ENCODE measurements at places on chromosomes 13 and 19. TPM values are rescaled to one million over a fixed set of nuclear protein-coding genes. Genes with fewer than 3 reads are reported as not detected.

The FNDC3A gene
- 11.2 TPM for polyA plus RNA-seq

The CD177 gene
- polyA plus RNA-seq, result 2.3 TPM

The URAD gene
- polyA plus RNA-seq, result not detected

The ZNF582 gene
- 5.2 TPM for polyA plus RNA-seq

The FBN3 gene
- polyA plus RNA-seq, result not detected

The SPACA6 gene
- polyA plus RNA-seq, result 9.6 TPM

The CD22 gene
- polyA plus RNA-seq, result 292 TPM

The TMEM238 gene
- polyA plus RNA-seq, result 0.32 TPM

The KLK10 gene
- polyA plus RNA-seq, result 0.13 TPM

The ZNF610 gene
- polyA plus RNA-seq, result 1.5 TPM

The LAIR2 gene
- 3.5 TPM for polyA plus RNA-seq

The FXYD1 gene
- 9.8 TPM for polyA plus RNA-seq

The RNF225 gene
- polyA plus RNA-seq, result not detected

The FLT1 gene
- 1.2 TPM for polyA plus RNA-seq

The ZNF135 gene
- 4.8 TPM for polyA plus RNA-seq

The NAPSA gene
- 5.0 TPM for polyA plus RNA-seq

The IGSF23 gene
- not detected for polyA plus RNA-seq

The ZNF134 gene
- polyA plus RNA-seq, result 7.6 TPM

The ZFP30 gene
- polyA plus RNA-seq, result 2.7 TPM

The HIPK4 gene
- polyA plus RNA-seq, result 0.08 TPM

The XAB2 gene
- 31.8 TPM for polyA plus RNA-seq

The EBI3 gene
- polyA plus RNA-seq, result 27.5 TPM

The MBD3L1 gene
- not detected for polyA plus RNA-seq

All from spleen (tissue), 13 donors.